ENCODE measurements at places on chromosomes 16 and 17.

- no peak for DNase-seq
These were observed 17.2 kb upstream of the NUDT16L1 start for GRCh38 chr16:4675864-4676786.

DNA sequence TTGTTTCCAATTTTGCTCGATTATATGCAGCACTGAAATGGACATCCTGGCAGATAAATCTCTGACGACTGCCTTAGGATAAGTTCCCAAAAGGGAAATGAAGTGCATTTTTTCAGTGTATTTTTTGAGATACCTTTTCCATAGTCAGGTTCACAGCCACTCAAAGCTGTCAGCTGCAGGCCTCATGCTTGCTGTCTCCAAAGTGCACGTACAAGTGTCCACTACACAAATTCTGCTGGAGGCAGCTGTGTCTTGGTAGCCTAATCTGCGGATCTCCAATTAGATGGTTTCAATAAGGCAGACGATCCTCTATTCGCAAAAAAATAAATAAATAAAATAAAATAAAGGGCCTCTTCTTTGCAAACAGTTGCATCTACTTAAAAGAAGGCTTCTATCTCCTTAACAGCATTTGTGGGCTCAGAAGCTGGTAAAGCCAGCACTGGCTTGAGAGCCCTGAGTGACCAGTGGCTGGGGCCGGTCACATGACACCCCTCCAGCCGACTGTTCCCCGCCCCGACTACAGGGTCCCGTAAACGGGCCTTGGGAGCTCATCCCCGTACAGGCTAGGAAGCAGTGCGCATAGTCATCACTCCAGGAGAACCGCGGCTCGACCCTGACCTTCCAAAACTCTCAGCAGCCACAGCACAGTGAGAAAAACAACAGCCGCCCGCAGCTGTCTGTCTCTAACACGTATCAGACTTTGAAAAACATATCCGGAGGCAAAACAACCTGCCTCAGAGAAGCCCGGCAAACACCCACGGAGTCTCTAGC is 18.8 kb downstream of the RPH3AL start:
- no peak for DNase-seq

GRCh38 chr17:2551928-2552327 is 40.2 kb upstream of the METTL16 start:
- no peak for DNase-seq

DNA sequence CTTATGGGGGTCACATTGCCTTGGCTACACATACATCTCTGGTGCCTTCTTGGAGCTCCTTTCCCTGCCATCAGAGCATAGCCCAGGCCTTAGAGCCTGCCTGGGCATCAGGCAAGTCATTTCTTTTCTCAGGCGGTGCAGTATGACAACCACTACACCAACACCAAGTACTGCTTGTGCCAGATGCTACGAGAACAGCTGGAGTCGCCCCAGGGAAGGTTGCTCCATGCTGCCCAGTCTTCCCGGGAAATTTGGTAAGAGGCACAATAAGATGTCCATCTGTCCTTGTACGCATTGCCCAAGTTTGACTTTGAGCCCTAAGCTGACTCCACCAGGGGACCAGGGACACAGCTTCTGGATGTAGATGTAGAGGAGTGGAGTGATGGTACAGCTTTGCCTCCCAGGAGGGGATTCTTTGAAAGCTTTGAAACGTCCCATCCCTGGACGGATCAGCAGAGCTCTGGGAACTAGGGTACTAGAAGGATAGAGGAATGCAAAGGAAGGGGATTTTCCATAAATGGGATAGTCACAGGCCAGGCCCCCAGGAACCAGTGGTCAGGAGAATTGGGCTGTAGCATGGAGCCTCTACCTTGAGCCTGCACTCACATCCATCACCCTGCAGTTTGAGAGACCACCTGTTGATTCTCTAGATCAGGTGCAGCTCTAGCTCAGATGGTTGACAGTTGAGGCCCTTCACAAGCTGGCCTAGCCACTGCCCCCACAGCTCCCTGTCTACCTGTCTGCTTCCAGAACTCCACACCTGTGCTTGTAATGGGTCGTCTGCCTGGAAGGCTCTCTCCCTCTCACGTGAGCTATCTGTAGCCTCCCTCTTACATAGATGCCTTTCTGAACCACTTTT is 11.0 kb upstream of the NFATC3 start:
- DNase-seq = no peak

DNA sequence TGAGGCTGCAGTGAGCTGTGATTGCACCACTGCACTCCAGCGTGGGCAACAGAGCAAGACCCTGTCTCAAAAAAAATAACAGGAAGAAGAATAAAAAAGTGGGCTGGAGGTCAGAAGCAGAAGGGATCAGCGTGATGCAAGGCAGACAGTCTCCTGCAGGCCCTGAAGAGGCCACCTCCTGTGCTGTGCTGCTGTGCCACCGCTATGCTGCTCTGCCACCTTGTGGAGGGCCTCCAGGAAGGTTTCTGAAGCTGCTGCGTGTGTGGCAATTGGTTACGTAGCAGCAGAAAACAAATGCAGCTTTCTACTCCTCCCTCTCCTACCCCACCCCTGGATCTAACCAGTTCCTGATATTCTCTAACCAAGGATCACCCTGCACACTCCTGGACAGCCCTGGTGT is 815.5 kb downstream of the KCNJ18 start:
- no peak for DNase-seq

- no peak for DNase-seq
These were observed 34.1 kb downstream of the AXIN2 start for GRCh38 chr17:65527381-65527780.

DNA sequence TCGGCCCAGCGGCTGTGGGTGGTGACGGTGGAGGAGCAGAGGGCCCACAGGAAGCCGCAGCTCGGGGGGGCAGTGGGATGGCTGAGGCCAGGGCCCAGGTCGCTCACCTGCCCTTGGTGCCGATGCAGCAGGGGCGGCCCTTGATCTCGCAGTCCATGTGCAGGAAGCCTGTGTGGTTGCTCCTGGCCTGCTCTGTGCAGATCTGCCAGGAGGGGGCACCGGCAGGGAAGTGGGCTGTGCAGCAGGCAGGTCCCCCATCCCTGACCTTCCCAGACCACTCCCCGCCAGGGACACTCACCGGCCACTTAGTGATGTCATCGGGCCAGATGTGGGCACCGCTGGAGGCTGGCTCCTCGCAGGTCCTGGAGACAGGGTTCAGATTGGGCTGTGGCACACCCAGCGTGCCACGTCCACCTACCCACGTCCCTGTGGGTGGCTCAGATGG is 6.2 kb downstream of the AANAT start:
- DNase-seq = no peak

GRCh38 chr17:10843811-10844210 is 5.9 kb upstream of the PIRT start:
- no peak for DNase-seq
